ENCODE measurements at places on chromosomes 5 and 9.

DNA sequence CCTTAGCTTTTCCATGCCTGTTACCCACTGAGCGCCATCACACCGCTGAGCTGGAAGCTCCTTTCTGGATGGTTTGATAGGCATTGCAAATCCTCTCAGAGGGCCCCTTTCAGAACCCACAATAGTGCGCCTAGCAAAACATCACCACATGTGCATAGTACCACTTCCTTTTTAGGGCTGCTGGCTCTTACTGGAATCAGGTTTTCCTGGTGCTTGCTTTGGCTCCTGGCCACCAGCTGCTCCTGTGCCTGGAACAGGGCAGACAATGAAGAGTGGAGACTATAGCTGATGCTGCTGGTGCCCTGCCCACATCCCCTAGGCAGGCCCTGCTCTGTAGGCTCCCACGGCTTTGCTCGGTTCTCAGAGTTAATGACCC, 163.6 kb upstream of the SEMA6A start:
- DNase-seq, result no peak

- DNase-seq, result no peak
Observed at GRCh38 chr9:119443179-119443578, 73.9 kb upstream of the BRINP1 start.

DNA sequence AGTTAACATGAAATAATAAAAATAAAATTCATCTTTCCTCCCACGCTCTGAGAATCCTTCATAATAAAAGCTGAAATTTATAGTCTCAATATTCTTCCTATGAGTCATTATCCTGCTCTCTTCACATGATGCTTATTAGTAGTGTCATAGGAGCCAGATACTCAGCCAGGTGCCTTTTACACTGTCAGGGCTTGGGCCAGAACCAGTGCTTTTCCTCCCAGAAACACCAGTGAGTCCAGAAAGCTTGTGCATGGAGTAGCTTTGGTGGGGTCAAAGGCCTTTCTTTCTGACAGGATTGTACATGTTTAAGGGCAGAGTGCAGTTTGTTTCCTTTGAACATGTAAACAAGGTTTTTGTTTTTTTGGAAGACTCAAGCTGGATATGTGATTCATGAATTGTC, 6.8 kb downstream of the LSM11 start:
- DNase-seq, result no peak

DNA sequence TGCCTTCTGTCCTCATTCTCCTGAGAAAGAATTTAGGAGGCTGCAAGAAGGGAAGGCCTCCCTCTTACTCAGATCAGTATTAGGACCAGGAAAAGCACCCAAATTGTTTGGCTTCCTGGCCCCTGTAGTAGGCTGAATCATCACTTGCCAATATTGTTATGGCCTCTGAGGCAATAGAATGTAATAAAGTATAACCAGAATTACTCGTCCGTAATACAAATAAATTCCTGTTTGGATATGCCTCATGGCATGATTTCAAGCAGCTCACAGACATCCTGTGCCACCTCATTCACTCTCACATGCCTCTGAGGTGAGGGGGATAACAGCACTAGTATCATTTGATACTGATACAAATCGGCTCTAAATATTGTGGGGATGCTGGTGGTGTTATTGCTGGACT, 427.3 kb downstream of the ISL1 start:
- no peak for DNase-seq

GRCh38 chr5:73446631-73447529, 1.7 kb downstream of the FOXD1 start:
- no peak for DNase-seq

GRCh38 chr9:20442461-20443319, 179.6 kb downstream of the MLLT3 start:
- DNase-seq, result no peak

GRCh38 chr5:180604271-180604670, 13.0 kb upstream of the SCGB3A1 start:
- DNase-seq, result no peak

- no peak for DNase-seq
Observed at GRCh38 chr9:7028591-7028990, 270.8 kb downstream of the KDM4C start.

DNA sequence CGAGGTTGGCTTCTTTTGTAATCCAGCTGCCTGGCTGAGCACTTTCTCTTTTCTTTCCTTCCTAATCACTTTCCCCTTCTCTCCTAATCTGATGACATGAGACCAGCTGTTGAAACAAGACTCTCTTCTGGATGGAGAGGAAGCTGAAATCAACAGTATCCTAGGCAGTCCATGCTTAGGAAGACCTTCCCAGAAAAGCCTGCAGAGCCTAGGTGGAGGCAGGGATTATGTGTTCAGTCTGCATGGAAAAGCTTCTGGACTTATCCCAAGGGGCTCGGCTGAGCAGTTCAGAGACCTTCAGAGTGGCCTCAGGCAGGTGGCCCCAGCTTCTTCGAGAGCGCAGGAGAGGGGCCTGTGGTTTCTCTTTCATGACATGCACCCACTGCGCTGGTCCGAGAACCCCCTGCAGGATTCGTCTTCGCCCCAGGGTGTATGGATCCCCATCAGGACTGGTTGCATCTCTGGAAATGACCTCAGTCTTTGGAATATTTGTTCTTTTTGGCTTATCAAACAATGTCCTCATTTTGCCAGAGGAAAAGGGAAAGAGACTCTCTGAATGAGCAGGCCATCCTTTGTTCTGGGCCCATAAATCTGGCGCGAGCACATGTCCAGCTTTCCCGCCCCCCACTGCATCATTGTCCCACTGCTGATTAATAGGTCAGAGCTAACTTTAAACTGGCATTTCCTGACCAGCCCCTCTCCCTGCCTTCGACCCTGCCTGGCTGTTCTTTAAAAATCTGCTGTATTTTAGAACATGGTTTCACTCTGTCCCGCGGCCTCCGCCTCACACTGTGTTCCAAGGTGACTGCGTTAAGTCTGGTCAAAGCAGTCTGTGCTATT, 177.9 kb upstream of the KLF4 start:
- DNase-seq, result no peak

GRCh38 chr5:143114481-143114880, 289.0 kb downstream of the NR3C1 start:
- no peak for DNase-seq

DNA sequence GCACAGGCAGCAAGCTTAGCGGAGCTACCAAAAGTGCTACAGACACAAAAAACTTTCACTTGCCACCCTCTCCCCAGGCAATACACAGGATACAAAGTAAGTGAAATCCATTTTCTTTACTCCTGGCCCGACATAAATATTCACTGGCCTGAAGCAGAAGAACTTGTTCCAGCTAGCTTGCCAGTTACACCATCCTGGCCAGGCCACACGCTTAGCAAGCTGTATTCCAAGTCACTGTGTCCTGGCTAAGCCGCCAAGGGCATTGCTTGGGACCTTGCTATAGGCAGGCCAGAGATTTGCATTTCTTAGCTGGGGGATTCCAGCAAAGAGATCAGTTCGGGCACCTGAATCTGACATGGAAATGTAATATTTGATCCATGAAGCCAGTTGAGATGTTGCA, 71.0 kb upstream of the SLC1A3 start:
- DNase-seq, result no peak

- no peak for DNase-seq
Observed at GRCh38 chr9:113579283-113580040, 115.9 kb downstream of the RGS3 start.

DNA sequence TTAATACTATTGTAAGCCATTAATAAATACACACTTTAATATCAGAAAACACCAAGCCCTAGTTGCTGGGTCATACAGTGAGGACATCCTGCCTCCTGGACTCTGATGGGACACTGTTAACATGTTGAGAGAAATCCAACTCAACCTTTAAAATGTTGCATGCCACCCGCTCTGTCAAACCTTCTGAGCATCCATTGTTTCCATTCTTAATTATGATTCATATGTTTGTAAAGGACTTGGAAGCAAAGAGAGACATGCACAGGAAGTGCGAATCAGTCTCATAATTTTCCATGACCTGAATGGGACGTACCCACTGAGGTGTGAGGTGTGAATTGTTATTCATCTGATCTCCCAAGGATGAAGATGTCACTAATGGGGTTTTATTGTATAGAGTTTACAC, 186.4 kb downstream of the CAAP1 start:
- no peak for DNase-seq

DNA sequence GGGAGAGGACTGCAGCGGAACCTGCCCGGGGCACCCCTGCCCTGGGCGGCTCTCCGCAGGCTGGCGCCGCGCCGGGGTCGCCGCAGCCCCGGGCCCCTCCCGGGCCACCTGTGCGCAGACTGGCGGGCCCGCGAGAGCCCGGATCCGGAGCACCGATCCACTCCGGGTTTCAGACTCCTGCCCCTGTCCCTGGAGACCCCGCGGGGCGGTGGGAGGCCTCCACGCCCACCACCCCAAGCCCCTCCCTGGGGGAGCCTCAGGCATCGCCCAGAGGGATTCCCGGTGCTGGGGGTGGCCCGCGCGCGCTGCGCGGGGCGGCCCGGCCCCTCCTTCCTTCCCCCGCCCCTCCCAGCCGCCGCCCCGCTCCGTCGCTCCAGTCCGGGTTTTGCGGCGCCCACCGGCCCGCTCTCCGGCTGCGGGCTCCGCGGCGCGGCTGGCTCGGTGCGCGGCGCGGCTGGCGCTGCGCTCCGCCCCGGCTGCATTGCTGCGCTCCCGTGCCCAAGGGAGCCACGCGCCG, at the start of gene UNC5A:
TSS of gene UNC5A (plus strand) at position 479 of the 517 bp plus-strand sequence. CDS start 192 bp downstream, outside the sequence.
- peak; percentile 59 for DNase-seq

DNA sequence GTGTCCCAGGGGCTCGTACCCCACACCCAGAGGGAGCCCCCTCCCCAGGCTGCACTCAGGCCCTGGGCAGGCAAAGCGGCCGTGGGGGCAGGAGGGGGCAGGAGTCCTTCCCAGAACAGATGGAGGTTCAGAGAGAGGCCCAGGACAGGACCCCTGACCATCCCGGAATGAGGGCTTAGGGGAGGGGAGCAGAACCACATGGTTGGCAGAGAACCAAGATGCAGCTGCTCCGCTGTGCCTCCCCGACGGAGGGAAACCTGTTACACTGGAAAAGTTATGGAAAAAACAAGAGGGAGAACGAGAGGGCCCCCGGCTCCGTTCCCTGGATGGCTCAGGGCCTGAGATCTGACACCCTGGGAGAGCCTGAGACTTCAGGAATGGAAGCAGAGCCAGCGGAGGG, 22.7 kb downstream of the SLC12A7 start:
- no peak for DNase-seq

DNA sequence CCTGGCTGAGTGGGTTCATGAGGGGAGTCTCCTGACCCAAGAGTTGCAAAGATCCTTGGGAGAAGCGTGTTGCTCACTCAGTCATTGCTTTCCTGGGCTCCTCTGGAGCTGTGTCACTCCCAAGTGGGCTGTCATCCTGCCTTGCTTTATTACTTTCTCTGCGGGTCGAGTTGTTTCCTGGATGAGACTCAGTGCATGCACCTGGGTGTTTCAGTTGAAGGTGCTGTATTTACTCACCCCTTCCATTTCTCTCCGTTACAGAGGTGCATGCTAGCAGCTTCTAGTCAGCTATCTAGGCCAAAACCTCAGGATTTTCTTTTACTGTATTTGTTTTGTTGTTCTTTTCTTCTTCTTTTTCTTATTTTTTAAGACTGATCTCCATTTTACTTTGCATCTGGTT, 785.5 kb upstream of the EDIL3 start:
- no peak for DNase-seq

- no peak for DNase-seq
Observed at GRCh38 chr5:134637116-134637721, 4.6 kb upstream of the SAR1B start.

GRCh38 chr5:94969174-94969573, 315.7 kb downstream of the MCTP1 start:
- no peak for DNase-seq

- no peak for DNase-seq
Observed at GRCh38 chr5:73266176-73266738, 93.3 kb downstream of the TMEM174 start.

DNA sequence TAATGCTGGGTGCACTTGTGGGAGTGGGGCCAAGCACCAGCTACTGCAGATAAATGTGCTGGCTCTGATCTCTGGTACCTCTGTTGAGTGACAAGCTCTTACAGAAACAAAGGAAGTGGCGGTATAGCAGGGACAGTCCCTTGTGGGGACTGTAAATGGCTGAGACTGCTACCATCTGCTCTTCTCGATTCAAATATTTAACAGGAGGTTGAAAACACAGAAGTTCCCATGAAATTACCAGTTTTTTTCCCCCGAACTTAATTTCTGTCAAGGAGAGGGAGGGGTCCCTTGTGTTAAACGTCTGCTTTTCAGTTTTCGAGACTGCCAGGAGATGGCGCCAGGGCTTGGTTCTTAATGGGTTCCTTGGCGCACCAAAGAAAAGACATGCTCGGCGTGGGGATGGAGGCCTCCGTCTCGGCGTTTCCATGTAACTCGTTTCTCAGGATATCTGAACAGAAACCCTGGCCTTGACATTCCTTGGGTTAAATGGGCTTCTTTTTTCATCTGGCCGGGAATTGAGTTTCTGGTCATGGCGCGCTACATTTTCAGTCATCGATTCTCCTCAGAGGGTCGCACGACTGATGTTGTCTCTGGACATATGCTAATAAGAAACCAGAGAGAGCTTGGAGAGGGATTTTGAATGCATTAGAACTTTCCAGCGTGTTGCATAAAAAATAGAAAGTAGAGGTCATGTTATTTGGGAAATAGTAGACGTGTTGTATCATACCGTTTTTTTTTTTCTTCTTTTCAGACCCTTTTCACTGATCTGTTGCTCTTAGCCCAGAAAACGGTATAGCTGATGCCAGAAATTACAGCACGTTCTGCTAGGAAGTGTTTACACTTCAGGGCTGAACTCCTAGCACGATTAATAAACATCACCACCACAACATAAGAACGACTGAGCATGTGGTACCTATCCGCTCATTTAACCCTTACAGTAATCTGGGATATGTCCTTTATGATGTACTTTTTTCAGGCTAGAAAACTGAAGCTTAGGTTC, 64.0 kb downstream of the CARTPT start:
- DNase-seq, result peak; percentile 85

- DNase-seq, result no peak
Observed at GRCh38 chr5:116953251-116953930, 378.8 kb upstream of the SEMA6A start.

DNA sequence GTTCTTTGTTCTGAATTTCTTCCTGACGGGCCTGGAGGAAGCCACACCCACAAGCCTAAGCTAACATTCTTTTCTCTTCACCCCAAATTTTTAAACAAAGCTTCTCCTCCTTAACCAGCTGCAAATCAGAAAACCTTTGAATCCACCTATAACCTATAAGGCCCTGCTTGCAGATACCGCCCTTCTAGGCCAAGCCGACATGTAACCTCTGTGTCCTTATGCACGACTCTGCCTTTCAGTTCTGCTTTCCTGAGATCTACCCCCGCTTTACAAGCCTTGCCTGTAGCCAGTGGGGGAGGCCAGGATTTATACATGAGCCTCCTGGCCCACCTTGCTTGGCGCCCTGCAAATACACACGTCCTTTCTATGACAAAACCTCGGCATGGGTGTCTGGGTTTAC, 19.3 kb downstream of the BRD9 start:
- DNase-seq, result no peak

GRCh38 chr5:24732184-24732583, 87.4 kb upstream of the CDH10 start:
- no peak for DNase-seq

- DNase-seq, result peak; percentile 51
Observed at GRCh38 chr5:80569961-80570786, at the start of gene ANKRD34B. Gene ANKRD34B, minus strand, starts transcription at chr5:80570280. Its CDS starts 10,261 bp downstream, at chr5:80560019.

Measured in NCI-H1436 (cell line).